Urinary bladder (tissue), 4 donors: ENCODE measurements at places on chromosomes 7 and 10.

DNA sequence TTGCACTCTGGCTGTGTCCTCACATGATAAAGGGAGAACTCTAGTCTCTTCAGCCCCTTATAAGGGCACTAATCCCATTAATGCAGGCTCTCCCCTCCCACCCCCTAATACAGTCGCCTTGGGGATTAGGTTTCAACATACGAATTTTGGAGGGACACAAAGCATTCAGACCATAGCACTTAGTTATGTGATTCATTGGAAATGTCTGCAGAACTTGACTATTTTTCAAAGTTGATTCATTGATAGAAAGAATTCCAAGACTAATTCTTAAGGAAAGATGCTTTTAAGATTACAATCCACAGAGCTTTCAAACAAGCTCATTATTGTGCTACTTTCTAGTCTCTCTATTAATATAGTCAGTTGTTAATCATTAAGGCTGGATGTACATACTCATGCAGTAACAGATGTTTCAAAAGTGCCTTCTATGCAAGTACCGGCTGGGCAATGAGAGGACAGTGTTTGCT lies 85.3 kb upstream of the RPA3 start:
- DNase-seq: no peak

GRCh38 chr7:131504157-131504899 lies 52.1 kb downstream of the PODXL start:
- no peak for DNase-seq

DNA sequence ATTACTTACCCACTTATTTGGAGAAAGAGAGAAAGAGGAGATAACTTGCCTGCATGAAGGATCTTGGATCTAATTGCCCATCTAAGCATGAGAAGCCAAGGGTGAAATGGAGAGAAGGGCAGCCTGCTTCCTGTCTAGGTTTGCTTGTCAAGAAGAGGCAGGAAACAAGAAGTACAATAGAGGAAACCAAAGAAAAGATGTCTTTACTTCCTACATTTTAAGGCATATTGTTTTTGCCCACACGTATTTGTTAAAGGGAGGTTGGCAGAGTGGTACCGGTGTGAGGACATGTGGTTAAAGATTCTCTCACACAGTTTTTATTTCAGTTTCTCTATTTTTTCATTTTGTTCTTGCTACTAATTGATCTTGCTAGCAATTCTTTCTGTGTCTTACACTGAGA lies 6.0 kb upstream of the TAS2R38 start:
- no peak for DNase-seq

DNA sequence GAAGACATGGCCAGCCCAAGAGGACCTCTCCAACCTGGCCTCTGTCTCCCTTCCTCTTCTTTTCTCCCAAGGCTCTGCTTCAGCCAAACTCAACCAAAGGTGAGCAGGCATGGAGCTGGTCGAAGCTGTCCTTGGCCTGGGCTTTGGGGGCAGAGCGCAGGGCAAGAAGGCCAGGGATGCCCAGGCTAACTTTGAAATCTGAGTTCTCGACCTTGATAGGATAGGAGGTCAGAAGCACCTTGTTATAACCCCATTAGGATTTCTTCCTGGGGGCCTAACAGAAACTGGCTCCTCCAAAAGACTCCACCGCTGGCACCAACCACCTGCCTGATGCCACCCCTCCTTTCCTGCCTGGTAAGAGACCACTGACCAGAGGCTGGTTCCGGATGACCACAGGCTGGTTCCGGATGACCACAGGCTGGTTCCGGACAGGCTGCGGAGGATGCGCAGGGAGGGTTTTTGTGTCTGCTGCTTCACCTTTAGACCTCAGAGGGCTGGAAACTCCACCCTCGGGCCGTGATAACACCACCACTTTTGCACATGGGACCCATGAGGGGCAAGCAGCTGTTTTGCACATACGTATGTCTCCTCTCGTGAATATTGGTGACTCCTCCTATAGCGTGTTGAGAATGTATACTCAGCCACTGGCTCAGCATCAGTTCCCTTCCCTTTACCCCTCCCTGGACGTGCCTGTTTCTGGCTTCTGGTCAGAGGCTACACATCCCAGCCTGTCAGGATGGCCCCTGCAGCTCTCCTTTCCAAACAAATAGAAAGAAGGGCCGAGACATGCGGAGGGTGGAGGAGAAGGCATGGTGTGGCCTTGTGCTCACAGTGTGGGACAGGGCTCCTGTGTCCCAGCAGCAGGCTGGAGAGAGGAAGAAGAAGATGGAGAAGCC lies 140.1 kb downstream of the DNAJB6 start:
- no peak for DNase-seq

DNA sequence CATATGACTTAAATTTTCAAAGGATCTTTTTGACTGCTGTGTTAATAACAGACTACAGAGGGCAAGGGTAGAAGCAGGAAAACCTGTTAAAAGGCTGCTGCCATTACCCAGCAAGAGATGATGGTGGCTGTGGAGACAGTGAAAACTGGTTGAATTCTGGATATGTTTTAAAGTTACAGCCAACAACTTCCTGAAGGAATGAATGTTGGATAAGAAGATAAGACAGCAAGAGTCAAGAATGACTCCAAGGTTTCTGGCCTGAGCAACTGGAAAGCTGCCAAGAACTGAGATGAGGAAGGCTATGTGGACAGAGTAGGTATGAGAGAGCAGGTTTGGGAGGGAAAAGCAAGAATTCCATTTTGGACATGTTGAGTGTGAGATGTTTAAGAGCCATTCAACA lies 19.1 kb downstream of the CNOT4 start:
- DNase-seq: no peak

DNA sequence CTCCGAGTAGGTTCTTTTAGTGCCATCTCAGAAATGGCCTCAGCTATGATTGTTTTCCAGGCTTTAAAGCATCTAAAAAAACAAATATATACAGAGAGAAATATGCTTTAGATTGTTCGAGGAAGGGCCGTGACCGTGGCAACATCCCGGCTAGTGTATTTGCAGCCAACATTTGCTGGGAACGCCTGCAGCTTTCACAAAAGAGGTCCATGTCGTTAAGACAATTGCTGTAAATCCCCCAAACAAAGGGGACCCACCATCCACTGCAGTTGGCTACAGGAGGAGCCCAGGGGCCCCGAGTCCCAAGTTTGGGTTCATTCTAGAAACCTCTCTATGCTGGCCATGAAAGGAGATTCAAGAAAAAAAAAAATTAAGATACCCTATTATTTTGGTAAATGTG lies 152.8 kb upstream of the TCF7L2 start:
- no peak for DNase-seq

DNA sequence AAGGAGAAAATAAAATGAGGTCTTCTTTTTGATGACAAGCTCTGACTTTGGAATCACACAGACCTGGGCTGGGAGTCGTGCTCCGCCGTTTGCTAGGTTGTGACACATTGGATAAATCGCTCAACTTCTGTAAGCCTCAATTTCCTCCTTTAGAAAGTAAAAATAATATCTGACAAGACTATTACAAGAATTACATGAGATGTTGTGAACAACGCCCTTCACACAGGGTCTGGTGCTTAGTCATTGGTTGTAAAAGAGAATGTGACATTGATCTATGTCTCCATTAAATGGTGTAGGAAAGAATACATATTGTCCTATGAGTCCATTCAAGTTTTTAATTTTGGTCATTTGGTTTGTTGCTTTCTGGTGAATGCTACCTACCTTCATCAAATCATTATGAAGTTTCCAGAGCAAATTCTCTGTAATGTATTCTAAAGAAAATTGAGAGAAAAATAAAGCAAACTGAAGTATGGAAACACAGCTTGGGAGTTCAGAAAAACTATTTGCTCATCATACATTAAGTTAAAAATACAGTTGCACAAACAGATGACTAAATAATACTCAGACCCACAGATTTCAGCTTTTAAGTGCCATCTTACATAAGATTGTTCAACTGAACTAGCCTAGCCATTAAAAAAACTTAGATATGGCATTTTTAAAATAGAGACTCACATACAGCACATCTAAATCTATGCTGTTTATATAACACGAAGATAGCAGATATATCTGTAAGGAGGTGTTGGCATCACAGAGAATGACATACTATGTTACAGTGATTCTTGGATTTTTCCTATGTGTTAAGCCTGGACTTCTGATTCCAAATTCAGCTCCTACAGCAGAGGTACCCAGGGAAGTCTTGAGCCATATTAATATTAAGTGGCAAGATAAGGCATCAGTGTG lies 12.3 kb upstream of the ADRB1 start:
- DNase-seq: no peak

- DNase-seq: no peak
Observed at GRCh38 chr7:2409745-2410414, 6.5 kb downstream of the CHST12 start.

- DNase-seq: no peak
Observed at GRCh38 chr10:100970076-100970913, 991 bp downstream of the SEMA4G start.

DNA sequence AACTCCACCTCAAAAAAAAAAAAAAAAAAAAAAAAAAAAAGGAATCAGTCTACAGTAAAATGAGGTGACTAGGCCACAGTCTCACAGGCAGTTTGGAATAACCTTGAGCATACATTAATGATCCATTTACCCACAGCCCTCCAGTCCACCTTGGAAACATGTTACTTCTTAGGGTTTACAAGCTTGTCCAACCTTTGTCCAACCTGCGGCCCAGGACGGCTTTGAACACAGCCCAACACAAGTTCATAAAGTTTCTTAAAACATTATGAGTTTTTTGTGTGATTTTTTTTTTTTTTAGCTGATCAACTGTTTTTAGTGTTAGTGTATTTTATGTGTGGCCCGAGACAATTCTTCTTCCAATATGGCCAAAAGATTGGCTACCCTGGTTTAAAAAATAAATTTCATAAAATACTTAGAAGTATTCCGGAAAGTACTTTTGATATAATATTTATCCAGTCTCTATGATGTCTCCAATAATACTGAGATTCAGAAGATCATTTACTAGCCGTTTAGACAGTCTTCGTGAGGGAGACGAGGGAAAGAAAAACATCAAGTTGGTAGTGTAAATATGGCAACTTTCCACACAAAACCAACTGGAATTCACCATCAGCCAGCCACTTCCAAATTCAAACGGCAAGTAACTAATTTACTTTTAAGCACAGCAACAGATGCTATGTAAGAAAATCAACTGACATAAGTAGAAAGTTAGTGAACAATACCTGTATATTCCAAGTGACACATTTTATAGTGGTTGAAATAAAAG lies 9.9 kb downstream of the BAZ1B start:
- no peak for DNase-seq

GRCh38 chr7:105250706-105251105 lies 138.0 kb downstream of the SRPK2 start:
- DNase-seq: no peak

DNA sequence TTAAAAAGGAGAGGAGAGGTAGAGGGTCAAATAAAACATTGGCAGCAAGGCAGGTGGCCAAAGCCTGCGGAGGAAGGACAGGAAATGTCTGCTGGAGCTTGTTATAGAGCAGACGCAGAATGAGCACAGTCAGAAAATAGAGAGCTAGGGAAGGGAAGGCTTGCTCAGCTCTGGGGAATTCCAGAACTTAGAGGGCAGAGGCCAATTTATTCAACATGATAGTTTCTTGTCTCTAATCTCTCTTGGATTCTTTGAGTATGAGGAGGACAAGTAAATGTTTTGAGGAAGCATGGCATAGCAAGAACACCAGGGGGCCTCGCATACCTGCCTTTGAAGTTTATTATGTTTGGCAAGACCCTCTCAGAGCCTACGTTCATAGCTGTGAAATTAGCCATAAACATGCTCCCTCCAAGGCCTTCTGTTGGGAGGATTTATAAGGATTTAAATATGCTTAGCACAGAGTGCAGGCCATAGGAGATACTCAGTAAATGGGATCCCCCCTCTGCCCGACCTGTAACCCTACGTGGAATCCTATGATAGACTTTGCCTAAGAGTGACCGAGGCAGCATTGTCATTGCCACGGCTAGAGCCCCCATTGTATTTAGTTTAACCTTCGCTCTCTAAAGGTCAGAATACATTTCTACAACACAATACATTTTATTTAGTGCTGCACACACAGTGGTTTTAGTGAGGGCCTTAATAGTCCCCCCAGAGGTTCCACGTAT lies 293.9 kb downstream of the CCDC3 start:
- no peak for DNase-seq

DNA sequence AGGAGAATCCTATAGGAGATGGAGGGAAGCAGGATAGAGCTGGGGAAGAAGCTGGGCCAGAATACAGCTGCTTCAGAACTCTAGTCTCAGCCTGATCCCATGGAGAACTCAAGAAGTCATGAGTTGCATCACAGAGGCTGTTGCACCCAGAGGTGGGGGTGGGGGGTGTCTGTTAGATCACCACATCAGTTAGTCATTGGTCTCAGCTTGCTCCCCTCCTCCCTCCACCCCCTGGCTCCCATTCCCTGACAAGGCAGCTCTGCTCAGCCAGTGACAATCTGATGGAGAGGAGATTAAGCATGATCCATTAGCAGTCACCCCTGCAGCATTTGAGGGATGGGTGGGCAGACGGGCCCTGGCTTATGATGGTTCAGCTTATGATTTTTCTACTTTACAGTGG lies 58.4 kb upstream of the FGL2 start:
- DNase-seq: no peak

- no peak for DNase-seq
Observed at GRCh38 chr7:152553671-152554317, 118.0 kb upstream of the KMT2C start.

GRCh38 chr10:8502573-8502972 lies 448.1 kb downstream of the GATA3 start:
- DNase-seq: no peak

DNA sequence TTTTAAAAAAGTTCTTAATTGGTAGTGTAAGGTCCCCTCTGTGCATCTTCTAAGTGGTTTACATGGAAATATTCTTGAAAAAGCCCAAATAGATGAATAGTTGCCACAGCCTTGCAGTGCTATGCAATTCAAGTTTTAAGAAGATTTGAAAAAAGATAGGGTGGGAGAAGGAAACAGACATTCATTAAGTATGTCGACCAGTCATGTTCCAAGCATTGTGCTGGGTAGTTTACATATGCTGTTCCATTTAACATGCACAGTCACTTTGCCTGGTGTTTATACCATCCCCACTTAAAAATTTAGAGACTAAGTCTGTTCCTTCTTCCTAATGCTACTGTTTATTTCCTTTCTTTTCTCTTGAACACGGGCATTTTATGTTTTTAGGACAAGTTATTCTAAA lies 28.1 kb upstream of the NAMPT start:
- no peak for DNase-seq

GRCh38 chr7:908159-908581 lies 31.8 kb downstream of the GET4 start:
- no peak for DNase-seq

DNA sequence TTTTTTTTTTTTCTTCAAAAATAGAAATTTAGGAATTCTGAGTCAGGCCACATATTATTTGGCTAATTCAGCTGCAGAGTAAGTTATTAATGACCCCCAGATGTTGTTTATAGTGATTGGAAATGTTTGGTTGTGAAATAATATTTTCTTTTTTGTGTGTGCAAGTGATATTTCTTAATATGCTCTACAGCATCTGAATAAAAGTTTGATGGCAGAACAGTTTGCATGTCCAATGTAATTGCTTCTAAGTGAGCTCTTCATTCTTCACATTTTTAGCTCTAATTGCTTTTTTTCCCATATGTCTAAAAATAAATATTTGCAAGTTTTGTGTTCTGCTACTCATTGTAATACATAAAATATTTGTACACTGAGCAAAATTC lies 116.0 kb downstream of the ARID5B start:
- DNase-seq: no peak
